ENCODE measurements at places on chromosomes 12 and 14. TPM values are rescaled to one million over a fixed set of nuclear protein-coding genes. Genes with fewer than 3 reads are reported as not detected.

The IRAK3 gene
- total RNA-seq: 15.8 TPM

The MYO1H gene
- 0.63 TPM for total RNA-seq

The CCDC184 gene
- 0.37 TPM for total RNA-seq

The SPTB gene
- total RNA-seq: 102 TPM

The SLC6A13 gene
- total RNA-seq: 2.3 TPM

The NABP2 gene
- total RNA-seq: 23.6 TPM

The PHLDA1 gene
- total RNA-seq: 6.7 TPM

The TMCC3 gene
- total RNA-seq: 4.4 TPM

The REC8 gene
- total RNA-seq: 5.6 TPM

The AP5M1 gene
- 23.3 TPM for total RNA-seq

The TPH2 gene
- not detected for total RNA-seq

The TRPV4 gene
- 0.59 TPM for total RNA-seq

The P2RX7 gene
- 1.9 TPM for total RNA-seq

The AQP5 gene
- total RNA-seq: 2.1 TPM

The ANKRD33 gene
- not detected for total RNA-seq

The ETNK1 gene
- total RNA-seq: 13.9 TPM

The CCDC197 gene
- not detected for total RNA-seq

The OTOGL gene
- total RNA-seq: 7.6 TPM

The SLC7A8 gene
- total RNA-seq: 23.7 TPM

The NRIP2 gene
- 3.0 TPM for total RNA-seq

The BATF gene
- total RNA-seq: 1.4 TPM

The IRAK4 gene
- 5.7 TPM for total RNA-seq

The DNAI7 gene
- 1.5 TPM for total RNA-seq

The RIN3 gene
- total RNA-seq: 11.8 TPM

The ARMH4 gene
- 16.3 TPM for total RNA-seq

The FOXG1 gene
- not detected for total RNA-seq

The ADCY6 gene
- 81.6 TPM for total RNA-seq

The BCL2L2 gene
- 36.3 TPM for total RNA-seq

The CCDC177 gene
- not detected for total RNA-seq

The AGAP2 gene
- total RNA-seq: 4.8 TPM

The AKAP5 gene
- total RNA-seq: 0.24 TPM

The LBHD2 gene
- total RNA-seq: not detected

The MIP gene
- total RNA-seq: not detected

The DIABLO gene
- 36.9 TPM for total RNA-seq

All from right atrium auricular region (tissue), 2 donors.